ENCODE measurements at places on chromosomes 5 and 9.

DNA sequence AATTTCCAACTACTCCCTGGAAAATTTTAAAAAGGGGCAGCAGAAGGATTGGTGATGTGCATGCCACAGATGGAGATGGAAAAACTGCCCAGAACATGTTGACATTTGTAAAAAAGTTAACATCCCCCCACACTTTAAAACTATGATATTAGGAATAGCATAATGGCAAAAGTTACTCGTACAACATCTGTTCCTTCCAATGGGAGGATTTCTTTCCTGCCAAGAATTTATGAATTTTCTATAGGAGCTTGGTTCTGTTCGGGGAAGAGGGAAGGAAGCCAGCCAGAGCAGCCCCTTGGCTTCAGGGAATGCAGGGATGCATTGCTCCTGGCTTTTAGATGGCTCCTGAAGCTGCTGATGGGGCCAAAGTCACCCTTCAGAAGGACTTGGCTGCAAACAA lies 22.7 kb downstream of the KLF4 start:
- DNase-seq: no peak

DNA sequence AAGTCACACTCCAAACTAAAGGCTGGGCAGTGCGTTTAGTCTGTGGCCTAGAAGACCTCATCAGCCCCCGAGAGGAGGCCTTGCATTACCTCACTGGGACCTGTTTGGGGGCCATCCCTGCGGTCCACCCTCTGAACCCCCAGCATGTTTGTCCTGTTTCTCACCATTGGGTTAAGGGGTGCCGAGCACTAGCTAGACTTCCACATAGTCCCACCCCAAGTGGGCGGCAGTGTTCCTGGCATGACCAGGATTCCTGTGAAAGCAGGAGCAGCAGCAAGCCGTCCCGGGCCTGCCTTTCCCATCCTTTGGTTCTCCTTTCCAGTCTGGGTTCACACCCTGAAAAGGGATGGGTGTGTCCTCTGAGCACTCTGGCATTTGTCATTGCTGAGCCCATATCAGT lies 26.6 kb upstream of the SAP30L start:
- DNase-seq: no peak

DNA sequence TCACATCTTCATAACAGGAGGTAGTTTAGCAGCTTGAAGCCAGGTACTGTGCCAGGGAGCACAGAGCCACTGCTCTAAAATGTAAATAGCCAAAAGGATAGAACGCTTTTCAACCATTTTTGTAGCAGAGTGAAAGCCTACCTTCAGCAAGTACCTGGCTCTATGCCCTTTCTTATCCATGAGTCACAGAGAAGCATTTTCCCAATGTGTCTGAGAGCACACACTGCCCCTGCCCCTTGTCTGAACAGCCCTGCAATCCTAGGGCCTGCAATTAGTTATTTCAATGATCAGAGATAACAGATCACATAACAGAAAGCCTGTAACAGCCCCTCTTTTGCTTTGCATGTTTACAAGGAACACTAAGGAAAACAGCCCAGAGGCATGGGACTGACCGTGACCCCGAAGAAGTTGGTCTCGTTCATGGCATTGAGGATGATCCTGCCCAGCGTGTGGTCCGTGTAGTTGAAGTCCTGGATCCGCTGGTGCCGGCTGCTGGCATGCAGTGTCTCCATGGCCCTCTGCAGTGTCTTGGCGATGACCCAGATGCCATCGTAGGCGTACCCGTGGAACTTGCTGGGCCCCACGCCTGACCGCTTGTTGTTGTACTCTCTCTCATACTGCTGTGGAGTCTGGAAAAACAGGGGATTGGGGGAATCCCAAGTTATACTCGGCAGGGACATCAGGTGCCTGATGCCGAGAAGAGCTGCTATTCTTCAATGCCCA lies 198.3 kb upstream of the TBC1D2 start:
- DNase-seq: no peak

DNA sequence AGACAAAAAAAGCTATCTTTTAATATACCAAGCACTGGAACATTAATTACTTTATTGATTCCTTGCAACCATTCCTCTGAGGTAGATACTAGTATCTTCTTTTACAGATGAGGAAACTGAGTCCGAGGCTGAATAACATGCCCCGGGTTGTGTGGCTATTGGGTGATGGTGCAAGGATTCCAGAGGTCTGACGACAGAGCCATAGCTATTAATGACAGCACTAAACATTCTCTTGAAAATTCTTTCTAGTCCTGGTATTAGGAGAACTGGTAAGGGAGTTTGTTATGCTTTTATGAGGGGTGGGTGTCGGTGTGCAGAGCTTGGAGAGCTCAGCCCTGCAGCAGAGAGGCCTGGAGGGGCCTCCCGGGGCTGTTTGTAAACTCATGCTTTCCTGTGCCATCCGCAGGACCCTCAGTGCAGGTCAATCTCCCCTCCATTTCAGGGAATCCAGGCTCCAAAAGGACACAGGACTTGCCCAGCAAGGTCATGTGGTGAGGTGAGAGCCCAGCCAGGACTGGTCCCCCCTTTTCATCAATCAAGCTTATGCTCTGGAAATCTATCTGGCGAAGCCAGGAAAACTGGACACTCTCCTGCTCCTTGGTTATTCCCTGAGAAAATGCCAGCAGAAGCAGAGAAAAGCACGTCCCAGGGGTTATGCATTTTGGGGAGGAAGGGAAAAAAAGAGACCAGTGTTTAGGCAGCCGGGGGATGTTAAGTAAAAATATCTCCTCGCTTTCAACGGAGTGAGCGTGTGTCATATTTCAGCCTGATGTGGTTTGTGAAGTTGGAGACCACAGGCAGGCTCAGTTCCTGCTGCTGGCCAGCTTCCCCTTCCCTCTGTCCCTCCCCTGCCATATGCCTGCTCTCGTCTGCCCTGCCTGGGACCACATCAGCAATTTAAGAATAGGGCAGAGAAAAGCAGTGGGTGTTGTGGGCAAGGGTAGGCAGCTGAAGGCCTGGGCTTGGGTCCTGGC lies 3.7 kb downstream of the GSN start:
- DNase-seq: no peak

DNA sequence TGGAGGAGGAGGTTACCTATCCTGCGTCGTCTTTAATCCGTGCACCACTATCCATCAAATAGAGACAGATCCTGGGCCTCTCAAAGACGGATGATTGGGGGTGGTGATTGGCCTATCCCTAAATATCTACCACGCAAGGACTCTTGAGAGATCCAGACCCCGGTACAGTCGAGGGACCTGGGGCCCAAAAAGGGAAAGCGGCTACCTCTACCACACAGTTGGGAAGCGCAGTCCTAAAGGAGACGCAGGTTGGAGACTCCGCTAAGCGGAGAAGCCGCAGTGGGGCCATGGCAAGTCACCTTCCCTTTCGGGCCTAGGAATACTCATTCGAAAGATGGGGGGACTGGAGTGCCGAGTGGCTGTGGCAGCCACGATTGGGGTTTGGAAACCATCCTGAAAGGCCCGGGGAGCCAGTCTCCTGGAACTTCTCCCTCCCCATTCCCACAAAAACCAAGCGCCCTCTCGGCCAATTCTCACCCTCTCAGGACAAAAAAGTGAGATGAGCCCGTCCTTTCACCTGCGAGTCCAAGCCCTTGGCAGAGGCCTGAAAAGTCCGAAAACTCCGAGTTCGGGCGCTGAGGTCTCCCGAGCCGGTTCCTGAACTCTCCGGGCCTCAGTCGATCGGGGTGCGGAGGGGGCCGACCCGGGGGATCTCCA lies 499 bp upstream of the FOXE1 start:
- DNase-seq: no peak

- no peak for DNase-seq
These were observed 34.1 kb downstream of the UBE2QL1 start for GRCh38 chr5:6482735-6483134.

DNA sequence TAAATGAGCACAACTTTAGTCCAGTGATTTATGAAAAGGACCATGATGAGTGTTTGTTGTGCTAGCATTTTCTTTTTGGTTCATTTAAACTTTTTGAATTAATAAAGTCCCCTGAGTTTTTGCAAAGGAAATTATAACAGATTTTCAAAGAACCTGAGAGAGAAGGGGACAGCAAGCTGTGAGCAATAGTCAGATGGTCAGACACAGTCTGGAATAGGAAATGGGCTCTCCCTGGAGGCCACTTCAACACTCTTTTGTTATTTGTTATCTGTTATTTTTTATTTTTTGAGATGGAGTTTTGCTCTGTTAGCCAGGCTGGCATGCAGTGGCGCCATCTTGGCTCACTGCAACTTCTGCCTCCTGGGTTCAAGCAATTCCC lies 171.1 kb downstream of the ARHGEF28 start:
- no peak for DNase-seq

- DNase-seq: no peak
These were observed 229.4 kb downstream of the SNCAIP start for GRCh38 chr5:122541388-122541787.

DNA sequence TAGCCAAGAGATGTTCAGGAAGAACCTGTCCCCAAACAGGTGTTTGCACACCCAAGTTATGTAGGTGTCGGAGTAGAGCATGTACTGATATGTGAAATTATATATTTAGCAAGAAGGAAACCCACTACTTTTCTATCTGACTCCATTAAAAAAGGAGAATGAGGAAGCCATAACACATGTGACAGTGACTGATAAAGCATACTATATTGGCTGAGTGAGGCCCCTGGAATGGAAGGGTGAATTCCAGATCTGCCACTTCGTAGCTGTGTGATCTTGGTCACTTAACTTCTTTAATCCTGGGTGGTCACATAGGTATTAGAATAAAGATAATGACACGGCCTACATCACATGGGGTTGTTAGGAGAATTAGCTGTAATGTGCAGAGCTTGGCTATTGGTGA lies 116.0 kb upstream of the MAN2A1 start:
- DNase-seq: no peak

- DNase-seq: no peak
These were observed 9.6 kb upstream of the ADRB2 start for GRCh38 chr5:148816782-148817181.

DNA sequence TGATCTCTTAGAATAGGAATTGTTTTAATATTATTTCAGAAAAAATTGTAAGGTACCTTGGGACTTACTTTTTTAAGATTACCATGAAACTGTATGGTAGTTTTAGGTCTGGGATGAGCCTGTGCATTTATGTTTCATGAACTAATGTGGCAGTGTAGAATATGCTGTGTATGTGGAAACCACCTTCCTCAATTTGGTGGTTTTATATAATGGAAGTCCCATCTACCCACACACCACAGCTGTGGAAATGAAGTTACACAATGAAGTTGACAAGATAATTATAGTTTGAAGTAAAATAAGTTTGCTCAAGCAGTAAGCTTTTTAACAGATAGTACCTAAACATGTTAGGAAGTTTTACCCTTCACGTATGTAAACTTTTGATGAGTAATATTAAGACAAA lies 24.4 kb downstream of the WDR36 start:
- DNase-seq: no peak

DNA sequence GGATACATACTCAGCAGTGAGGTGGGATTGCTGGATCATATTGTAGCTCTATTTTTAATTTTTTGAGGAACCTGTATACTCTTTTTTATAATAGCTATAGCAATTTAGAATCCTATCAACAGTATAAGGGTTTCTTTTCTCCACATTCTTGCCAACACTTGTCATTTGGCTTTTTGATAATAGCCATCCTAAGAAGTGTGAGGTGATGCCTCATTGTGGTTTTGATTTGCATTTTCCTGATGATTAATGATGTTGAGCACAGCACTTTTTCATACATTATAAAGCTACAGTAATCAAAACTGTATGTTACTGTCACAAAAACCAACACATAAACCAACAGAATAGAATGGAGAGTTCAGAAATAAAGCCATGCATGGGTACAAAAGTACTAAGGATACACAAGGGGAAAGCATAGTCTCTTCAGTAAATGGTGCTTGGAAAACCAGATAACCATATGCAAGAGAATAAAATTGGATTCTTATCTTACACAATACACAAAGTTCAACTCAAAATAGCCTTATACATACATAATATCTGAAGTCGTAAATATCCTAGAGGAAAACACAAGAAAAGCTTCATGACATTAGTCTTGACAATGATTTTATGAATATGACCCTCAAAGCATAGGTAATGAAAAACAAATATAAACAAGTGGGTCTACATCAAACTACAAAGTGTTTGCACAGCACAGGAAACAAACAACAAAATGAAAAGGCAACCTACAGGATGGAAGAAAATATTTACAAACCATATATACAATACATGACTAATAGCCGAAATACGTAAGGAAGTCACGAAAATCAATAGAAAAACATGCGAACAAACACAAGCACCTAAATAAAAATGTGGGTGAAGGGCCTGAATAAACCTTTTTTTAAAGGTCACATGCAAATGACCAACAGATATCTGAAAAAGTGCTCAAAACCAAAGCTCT lies 287.8 kb upstream of the DAB2 start:
- DNase-seq: no peak

- peak; percentile 26 for DNase-seq
These were observed 8.4 kb upstream of the RUSC2 start for GRCh38 chr9:35481347-35481975.

DNA sequence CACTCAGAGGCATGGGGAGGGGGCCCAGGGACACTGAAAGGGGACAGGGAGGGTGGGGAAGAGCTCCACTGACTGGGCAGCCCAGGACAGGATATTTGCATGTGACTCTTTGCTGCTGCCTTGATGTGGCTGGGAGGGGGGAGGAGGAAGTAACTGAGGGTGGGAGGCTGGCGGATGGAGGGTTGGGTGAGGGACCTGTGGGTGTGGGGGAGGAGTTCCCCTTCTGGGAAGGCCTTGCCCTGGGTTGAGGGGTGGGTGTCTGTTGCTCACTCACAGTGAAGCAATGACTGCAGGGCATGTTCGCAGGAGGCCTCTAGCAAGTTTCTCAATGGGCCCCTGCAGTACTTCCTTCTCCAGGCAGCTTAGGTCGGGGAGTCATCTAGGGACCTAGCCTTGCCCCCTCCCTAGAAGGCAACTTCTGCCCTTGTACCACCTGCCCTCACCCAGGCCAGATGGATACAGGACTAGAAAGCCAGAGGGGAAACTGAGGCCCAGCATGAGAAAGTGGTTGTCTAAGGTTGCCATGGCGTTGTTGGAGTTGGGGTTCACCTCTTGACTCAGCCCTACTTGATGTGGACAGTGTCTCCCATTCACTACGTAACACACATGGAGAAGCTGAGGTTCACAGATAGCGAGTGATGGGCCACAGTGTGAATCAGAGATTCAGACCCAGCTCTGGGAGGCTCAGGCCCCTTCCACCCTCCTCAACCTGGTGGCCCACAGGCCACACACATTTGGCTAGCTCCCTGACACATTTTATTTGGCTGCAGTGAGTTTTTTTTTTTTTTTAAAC lies 3.0 kb downstream of the GRK6 start:
- peak; percentile 88 for DNase-seq

DNA sequence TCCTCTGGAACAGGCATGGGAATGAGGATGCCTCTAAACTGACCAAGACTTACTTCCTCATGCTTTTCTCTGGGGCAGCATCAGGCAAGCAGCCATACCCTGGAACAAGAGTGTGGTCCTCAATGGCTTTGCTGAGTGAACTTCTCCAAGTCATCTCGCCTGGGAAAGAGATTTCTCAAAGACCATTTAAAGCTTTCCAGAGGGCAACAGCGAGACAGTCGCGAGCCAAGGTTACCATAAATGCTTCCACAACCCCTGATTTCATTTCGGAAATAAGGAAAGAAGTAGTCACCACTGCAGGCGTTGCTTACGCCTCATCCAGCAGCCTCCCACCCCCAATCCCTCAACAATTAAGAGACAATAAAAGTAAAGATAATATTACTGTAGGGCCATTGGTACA lies 1.1 kb upstream of the SNCAIP start:
- no peak for DNase-seq
